Foreskin keratinocyte (primary cell): ENCODE measurements at places on chromosomes 2 and 18. TPM values are rescaled to one million over a fixed set of nuclear protein-coding genes. Genes with fewer than 3 reads are reported as not detected.

DNA sequence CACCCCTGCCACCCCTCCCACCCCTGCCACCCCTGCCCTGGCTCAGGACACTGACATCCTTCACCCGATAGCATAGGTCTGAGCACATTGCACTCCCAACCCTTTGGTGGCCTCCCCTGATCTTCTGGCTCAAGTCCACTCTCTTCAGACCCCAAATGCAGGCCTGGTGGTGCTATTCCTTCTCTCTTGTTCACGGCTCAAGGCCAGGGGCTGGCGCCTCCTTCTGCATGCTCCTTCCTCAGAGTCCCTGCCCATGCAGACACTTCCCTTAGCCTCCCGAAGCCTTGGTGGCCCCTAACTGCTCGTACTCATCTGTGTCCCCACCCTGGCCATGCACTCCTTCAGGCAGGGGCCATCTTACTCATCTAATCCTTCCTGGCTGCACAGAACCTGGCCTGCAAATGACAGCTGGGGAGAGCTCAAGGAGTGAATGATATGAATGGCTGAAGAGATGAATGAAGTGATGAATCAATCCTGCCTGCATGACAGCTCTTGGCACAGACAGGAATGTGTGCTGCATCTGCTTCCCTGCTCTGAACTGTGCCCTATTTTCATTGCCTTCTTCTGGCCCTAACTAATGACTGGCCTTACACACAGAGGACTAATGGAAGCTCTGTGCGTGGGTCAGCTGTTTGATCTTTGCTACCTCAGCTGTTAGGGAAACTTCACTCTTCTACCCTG is 290.8 kb downstream of the DYSF start:
- peak; percentile 59 for DNase-seq

DNA sequence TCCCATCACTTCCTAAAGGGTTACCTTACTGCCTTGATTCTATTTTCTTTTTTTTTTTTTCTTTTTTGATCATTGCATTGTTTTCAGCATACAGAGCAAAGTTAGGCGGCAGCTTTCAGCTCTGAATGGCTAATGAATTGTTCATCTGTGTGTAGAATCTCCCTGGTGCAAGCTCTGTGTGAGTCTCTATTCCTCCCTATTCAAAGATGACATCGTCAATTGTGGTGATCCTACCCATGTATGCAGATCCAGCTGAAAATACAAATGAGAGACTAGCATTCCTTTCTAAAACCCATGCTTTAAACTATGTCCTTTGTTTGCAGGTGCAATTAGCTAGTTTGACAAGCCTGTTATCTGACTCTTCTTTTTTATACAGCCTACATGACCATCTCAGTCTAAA is 539.0 kb downstream of the ARHGAP15 start:
- DNase-seq = no peak

DNA sequence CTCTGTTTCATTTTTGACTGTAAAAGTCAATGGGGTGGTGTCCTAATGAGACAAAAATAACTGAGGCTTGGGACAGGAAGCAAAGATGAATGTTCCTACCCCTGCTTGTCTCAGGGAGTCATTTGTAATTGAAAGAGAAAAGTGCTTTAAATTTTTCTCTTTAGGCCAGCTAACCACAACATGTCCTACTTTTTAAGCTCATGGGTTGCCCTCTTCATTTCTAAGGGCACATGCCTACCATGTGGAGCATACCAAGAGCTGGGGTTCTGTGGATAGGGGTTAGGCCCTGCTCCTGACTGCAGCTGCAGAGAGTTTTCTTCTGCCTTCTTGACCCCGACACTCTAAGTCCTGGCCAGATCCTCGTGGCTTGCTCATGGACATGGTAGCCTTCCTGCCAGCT is 96.8 kb upstream of the ARL4C start:
- DNase-seq = no peak

The VAMP8 gene
- polyA plus RNA-seq = 286 and 294 TPM in 2 replicates

DNA sequence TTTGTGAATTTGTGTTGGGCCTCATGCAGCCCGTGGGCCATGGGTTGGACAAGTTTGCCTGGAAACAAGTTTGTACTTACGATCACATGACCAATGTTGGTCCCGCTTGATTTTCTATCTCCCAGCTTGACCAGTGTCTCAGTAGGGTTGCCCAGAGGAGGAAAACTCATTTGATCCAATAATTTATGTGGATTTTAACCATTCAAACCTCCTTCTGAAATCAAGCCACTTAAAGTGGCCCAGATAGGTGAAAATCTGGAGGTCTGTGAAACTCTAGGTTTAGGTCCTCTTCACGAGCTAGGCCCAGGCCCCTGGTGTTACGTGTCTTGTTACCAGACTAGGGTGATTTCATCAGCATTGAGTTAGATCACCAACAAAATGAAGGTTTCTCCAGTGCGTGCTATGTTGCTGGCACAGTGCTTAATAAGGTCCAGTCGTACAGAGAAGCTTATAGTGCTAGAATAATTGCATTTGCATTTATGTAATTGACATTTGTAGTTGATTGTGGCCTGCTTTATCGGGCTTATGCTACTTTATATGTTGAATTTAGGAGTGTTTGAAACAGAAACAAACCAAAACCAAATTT is 4.4 kb downstream of the ACTR2 start:
- no peak for DNase-seq

The HRH4 gene
- polyA plus RNA-seq = not detected in 2 replicates
